ENCODE measurements at places on chromosomes 12 and 14.
A peak's percentile ranks its signal among the peaks of the same experiment; 100 is the strongest.

DNA sequence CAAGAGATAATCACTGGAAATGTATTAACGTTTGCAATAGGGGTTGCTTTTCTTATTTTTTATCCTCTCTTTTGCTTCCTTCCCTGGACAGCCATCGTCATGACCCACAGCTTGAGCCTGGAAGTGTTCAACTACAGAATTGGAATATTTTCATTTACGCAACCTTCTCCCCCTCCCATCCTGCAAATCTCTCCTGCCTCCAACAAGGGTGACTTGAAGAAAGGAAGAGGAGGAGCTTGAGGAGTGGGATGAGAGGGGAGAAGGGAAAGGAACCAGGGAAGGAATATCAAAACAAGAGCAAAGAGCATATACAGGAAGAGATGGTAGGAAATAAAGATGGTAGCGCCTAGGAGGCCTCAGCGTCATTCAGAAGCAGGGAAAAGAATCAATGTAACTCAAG, 1.6 kb upstream of the MANSC4 start:
- no peak for DNase-seq

DNA sequence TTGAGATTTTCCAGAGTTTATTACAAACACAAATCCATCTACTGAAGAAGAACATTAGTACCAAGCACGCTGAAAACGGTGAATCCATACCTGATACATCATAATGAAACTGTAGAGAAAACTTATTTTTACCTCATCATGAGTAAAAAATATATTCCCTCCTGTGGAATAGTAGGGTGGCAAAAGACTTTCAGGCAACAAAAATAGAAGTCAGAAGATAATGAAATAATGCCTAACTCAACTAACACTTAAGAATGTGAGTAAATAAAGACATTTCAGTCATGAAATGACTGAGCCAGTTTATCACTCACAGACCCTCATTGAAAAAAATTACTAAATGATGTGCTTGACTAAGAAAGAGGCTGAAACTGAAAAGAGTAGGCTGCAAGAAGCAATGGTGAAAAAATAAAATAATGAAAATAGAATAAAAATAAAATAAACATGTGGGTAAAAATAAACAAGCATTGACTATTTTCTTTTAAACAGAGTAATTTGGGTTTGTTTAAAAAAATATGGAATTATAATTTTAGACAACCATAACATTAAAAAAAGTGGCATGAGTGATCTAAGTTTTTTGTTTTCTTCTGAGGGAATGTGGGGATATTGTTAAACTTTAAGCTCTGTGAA, 148.6 kb downstream of the ASCL1 start:
- DNase-seq = no peak

- no peak for DNase-seq
These were observed 52.5 kb downstream of the KIAA0586 start for GRCh38 chr14:58479975-58480374.

DNA sequence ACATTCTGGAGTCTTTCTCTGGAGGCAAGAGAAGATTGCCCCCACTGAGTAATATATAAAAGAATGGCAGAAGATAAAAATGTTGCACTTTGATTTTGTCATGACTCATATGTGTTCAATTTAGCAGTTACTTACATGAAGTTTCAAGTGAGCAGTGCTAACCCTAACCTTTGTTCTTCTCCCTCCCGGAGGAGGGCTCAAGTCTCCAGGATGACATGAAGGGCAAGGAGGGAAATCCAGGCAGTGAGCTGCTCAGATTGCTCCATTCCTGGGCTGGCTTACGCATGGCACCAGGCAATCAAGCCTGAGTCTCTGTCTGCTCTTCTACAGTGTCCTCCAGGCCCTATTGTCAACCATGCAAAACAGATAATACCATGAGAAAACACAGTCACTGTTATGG, 322.3 kb downstream of the DUSP6 start:
- no peak for DNase-seq

DNA sequence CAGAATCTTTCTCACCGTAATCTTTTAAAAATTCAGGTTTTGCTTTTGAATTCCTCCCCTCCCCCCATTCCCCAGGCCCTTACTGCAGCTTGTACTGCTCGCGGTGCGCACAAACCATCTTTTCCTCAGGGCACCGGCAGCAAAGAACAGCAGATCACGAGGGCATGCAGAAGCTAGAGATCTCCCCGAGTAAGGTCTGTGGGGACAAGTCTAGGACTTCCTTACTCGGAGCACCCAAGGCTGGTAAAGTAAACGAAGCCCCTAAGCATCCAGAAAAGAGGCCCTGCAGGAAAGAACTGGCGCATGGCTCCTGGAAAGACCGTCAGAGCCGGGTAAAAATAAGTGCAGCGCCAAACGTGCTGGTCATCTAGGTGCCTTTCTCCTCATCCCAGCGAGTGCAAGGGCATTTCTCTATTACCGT, 727 bp downstream of the LDHB start:
- DNase-seq = peak; percentile 47

GRCh38 chr12:39372929-39373328, 70.0 kb downstream of the KIF21A start:
- DNase-seq = no peak

DNA sequence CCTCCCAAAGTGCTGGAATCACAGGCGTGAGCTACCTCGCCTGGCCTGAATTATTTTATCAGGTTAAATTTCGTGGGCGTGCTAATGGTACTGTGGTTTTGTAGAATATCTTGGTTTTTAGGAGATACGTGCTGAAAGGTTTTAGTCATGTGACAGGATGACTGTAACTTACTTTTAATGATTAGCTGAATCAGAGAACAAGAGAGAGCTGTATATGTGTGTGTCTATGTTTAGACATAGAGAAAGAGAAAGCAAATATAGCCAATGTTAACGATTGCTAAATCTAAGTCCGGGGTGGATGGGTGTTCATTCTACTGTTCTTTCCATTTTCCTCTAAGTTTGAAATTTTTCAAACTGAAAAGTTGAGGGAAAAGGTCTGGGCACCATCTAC, 9.2 kb upstream of the PNMA1 start:
- no peak for DNase-seq

- DNase-seq = no peak
These were observed 504.0 kb downstream of the PCNX1 start for GRCh38 chr14:71411285-71411595.

GRCh38 chr14:69135133-69135532, 17.8 kb downstream of the DCAF5 start:
- DNase-seq = no peak

GRCh38 chr12:117018685-117019084, 80.5 kb downstream of the TESC start:
- DNase-seq = no peak

- DNase-seq = no peak
These were observed 17.2 kb upstream of the GSC start for GRCh38 chr14:94787092-94787491.

Data from H9 (cell line).